A549 treated with RU486 at 1 μM for 4 hours (cell line): ENCODE measurements at places on chromosomes 3 and 15. TPM values are rescaled to one million over a fixed set of nuclear protein-coding genes. Genes with fewer than 3 reads are reported as not detected.

The TGM5 gene
- not detected in 5 replicates for total RNA-seq

The P2RY1 gene
- 0.31 to 0.49 TPM (median 0.35 TPM) in 5 replicates for total RNA-seq

The POTEB2 gene
- not detected in 5 replicates for total RNA-seq

The GOLGA8G gene
- not detected in 5 replicates for total RNA-seq

The CRABP1 gene
- 1.5 to 2.0 TPM (median 1.8 TPM) in 5 replicates for total RNA-seq

The FANCD2OS gene
- not detected in 5 replicates for total RNA-seq

The PRR20G gene
- 0.14 to 0.24 TPM in 2 of 5 replicates, not detected in the others for total RNA-seq

The EXD1 gene
- total RNA-seq = not detected in 5 replicates
